ENCODE measurements at places on chromosomes 13 and 19.

DNA sequence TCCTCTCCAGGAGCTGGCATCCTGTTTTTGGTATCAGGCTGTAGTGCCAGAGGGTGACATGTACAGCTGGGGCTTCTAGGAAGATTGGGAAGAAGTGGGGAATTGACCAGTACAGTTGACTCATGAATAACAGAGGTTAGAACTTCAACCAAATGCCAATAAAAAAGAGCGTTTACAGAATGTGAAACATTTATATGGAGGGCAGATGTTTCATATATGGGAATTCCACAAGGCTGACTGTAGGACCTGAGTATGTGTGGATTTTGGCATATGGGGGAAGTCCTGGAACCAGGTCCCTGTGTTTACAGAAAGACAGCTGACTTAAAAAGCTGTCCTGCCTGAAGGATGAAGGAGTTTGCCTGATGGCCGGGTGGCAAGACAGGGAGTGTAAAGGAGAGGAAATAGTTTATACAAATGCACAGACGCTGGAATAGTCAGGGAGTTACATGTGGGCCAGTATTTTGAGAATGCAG, 5.2 kb downstream of the CHAMP1 start:
- no peak for DNase-seq

DNA sequence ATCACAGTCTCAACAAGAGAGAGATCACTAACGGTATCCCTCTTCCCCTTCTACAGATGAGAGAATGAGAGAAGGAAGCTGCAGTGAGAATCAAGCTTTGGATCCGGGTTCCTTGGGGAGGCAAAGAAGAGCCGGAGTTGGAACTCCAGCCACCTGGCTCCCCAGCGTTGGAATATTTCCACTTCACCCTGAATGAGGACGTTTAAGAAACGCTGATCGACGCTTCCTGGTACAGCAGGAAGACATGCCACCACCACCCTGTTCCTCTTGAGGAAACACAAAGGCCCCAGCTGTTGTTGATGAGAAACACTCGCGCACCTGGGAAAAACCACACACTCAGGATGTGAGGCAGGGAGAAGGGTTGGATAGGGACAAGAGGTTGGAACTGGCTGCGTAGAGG, 11.3 kb upstream of the CACNG8 start:
- DNase-seq, result no peak

- DNase-seq, result no peak
Measured at GRCh38 chr19:30722186-30722585, 350.0 kb downstream of the ZNF536 start.

GRCh38 chr19:39867133-39867532, 21.0 kb upstream of the FBL start:
- DNase-seq, result no peak

DNA sequence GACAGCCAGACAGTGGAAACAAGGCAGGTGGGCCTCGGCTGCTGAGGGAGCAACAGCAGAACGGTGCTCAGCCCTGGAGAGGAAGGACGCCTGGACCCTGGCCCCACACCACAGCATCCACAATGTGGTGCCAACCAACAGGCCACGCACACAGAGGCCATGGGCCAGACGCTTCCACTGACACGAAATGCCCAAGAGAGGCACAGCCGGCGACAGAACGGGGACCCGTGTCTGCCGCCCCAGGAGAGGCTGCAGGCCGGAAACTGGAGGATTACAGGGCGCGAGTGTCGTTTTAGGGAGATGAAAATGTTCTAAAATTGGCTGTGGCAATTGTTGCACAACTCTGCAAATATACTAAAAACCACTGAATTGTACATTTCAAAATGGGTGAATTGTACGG, 69.7 kb downstream of the RASA3 start:
- no peak for DNase-seq

All from SHP77 treated with DMSO at 0.1 percent for 48 hours (cell line).